GM04503 (cell line): ENCODE measurements at places on chromosomes 12 and 14.

- DNase-seq: no peak
Observed at GRCh38 chr14:85602345-85602744, 72.4 kb downstream of the FLRT2 start.

DNA sequence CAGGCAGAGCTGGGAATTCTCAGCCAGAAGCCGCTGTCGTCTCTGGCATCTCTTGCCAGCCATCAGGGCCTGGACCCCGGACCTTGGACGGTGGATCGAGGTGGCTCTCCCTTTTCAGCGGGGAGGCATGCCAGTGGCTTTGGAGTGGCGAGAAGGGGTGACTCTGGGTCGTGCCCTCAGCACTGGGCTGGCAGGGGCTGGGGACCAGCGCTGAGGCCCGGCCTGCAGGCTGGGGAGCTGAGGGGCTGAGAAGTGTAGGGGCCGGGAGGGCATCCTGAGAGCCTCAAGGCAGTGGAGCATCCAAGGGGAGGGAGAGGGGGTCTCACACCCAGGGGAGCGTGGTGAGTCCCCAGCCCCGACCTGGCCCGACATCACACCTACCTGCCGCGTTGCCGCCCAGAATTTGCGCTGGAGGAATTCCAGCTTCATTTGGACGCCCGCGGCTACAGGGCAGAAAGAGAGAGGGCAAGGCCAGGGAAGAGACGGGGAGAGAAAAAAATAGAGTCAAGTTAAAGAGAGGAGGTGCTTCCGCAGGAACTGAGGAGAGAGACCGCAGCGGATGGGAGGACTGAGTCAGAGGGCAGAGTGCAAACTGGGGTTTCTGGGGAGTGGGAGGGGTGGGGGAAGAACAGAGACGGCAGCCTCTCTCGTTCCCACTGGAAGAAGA lies 9.0 kb upstream of the LRTM2 start:
- DNase-seq: no peak

GRCh38 chr12:111412830-111413441 lies 7.2 kb downstream of the SH2B3 start:
- DNase-seq: no peak

DNA sequence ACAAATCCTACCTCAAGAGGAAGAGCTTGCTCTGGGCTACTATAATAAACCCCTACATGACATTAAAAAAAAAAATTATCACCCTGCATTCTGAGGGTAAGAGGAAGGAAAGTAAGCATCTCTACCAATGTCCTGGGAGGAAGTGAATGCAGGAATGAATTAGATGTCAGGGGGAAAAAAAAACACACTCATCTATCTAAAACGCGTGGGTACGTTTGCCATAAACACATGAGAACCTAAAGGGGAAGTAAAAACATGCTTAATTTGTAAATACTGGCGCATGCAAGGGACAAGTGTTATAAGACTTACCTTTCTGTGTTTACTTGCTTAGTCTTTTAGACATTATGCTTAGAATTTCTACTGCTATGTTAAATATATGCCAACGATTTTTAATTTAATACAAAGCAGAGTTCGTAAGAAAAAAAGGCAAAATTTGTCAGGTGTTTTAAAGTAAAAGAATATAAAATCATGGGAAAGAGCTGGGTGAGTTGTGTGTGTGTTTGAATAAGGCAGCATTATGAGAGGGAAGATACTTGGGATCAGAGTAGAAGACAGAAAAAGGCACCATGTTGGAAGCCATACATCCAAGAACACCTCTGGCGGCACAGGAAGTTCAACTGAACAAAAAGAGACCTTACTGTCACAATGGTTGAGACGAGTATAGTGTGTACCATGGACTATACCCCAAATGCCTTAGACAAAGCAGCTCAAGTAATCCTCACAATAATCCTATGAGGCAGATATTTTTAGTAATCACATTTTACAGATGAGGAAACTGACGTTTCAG lies 1.5 kb downstream of the TMED8 start:
- DNase-seq: no peak

DNA sequence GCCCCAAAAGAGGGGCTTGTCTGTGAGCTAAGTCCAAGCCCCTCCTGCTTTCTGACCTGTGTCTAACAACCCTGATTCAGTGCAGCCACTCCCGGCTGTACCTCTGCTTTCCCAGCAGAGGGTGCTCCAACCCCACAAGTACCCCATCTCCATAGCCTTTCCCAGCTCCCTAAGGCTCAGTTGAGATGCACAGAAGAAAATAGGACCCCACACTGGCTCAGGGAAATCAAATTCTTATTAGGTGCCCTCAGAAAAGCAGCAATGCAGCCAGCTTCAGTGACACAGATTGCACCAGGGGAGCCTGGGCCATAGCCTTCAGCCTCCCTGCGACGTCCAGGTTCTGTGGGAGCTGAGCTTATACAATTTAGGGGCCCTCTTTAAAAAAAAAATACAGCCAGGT lies 49.9 kb downstream of the LRRC74A start:
- DNase-seq: no peak

DNA sequence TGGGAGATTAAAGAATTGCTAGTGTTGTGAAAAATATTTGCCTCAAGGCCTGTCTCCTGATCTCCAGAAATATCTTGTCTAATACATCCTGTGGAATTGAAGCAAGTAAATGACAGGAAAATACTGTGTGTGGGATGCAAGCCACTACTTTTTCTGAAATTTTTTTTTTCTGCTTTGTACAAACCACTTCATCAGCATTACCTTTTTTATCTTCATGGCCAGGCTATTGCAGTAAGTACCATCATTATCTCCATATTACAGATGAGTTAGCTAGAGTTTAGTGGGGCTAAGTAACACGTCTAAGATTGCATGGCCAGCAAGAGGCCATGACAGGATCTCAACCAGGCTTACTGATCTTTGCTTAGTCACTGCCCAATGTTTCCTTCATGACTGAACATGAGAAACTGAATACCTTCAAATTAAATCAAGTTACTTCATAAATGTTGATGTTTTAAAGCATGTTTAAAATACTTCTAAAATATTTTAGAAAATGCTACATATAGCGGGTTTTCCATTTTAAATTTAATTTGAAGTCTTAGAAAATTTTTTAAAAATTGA lies 273.7 kb downstream of the SLC6A15 start:
- no peak for DNase-seq

- no peak for DNase-seq
Observed at GRCh38 chr12:11677752-11678151, 28.3 kb downstream of the ETV6 start.

DNA sequence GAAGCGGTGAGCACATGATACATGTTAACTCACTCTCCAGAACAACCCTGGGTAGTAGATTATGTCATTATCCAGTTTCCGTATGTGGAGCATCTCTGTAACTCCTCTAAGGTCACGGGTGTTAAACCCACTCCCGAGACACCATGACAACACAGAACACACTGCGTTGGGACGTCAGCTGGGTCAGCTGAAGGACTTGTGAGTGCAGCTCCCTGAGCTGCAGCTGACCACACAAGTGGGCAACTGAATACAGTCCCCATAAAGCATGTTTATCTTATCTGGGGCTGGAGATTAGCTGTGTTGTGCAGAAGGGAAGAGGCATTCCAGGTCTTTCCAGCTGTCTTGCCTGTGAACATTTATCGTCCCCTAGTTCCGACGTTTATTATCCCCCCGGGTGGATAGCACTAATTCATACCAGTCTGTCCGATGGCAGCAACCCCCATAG lies 211.5 kb downstream of the CHST11 start:
- no peak for DNase-seq

GRCh38 chr14:50312734-50313054 lies 570 bp downstream of the DMAC2L start:
- DNase-seq: no peak

DNA sequence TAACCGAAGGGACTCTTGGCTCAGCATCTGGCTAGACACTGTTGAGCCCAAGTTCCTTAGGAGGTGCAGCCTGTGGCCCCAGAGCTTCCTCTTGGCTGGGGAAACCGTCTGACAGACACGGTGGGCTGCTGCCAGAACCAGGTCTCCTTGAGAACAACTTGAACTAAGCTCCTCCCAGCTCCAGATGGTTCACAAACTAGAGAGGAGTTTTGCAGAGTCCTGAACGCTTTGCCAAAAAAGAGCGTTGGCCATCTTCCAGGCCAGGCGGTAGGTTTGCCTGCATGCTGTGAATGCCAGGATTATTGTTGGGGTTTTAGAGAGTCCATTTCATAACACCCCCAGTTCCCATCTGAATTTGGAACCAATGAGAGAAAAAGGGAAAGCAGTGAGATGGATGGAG lies 399.8 kb downstream of the RGS6 start:
- no peak for DNase-seq

DNA sequence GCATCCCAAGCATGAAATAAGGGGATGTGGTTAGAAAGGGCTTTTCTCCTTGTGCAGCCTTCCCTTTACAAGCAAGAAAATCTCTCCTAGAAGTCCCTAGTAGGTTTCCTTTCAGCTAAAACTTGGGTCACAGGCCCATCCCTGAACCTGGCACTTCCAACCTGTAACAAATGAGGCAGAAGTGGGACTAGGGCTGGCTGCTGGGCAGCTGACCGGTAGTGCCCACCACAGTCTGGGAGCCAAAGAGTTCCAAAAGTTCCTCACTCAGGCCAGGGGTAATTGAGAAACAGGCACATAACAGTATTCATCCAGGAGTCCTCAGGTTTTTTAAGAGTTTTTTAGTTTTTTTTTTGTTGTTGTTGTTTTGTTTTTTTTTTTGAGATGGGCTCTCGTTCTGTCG lies 23.8 kb downstream of the MANSC1 start:
- no peak for DNase-seq

DNA sequence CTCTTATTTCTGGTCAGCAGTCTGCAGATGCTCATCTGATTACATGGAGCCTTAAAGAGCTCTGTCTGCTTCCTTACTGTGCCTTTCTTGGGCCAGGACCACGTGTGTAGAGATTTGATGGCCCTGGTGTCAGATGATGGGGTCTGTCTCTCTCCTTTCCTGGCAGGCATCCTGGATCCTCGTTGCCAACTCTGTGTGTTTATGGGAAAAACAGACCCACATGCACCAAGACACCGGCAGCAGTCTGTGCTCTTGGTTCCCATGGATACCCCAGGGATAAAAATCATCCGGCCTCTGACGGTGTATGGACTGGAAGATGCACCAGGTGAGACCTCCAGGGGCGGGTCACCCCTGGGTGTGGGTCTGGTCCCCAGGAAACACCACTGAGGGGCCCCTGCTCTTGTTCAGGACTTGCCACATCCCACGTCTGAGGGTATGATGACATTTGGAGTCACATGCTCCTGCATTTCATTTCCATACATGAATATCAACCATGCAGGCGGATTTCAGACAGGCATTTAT lies 18.5 kb upstream of the ALDH2 start:
- DNase-seq: no peak

GRCh38 chr14:59919570-59920377 lies at the start of gene LRRC9:
Gene LRRC9, plus strand, starts transcription at chr14:59920144.
- no peak for DNase-seq

GRCh38 chr12:46779879-46780278 lies 45.9 kb downstream of the SLC38A4 start:
- no peak for DNase-seq

DNA sequence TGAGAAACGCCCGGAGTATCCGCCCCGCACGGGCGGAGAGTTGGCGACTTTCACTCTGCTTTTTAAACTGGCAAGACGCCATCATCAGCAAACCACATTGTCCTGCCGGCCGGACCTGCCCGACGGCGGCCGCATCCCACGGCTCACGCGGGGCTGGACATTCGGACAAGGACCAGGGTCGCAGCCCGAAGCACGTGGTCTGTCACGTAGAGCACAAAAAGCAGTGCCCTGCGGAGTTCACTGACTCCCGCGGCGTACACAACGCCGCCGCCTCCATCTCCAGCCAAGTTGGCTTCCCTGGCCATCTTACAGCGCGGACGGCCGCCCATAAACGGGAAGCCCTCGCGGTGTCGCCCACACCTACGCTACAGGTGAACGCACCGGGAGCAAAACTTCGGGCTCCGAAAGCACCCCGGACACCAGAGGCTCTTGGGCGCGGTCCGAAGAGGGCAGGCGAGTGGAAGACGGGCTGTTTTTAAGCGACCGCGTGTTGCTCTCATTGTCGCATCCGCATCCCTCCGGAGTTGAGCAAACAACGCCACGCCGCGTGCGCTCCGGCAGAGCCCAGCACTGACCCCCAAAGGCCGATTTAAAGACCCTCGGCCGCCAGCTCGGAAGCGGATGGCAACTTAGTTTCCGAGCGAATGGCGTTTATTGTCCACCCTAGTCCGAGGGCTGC lies 966 bp downstream of the SINHCAF start:
- no peak for DNase-seq

DNA sequence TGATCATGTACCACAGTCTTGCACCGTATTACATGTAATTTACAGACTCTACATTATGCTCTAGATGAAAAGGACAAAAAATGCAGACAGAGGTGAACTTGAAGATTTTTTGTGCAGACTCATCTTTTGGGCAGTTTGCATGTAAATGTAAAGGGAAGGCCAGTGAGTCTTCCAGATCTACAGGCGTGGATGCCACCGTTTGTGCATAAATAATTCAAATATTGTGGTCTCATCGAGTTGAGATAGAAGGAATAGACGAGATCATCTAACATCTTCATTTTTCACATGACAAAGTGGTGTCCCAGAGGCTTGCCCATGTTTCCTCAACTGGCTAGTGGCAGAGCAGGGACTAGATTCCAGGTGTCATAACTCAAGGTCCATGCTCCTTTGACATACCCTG lies 125.2 kb downstream of the ALX1 start:
- no peak for DNase-seq

- DNase-seq: no peak
Observed at GRCh38 chr12:77946541-77947061, 115.9 kb downstream of the NAV3 start.

DNA sequence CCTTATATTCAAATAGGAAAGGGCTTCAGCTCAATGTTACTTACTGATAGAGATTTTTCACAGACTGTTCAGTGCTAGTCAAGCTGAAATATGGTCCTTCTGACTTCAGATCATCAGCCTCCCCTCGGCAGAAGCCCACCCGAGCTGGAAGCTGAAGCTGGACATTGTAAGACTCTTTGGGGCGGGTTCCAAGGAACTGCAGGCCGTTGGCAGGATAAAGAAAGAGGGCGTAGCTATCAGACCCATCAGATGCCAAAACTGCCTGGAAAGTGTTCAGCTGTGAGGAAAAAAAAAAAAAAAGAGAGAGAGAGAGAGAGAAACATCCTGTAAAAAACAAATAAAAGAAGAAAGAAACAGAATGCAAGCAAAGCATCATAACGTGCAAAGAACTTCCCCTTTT lies 8.8 kb downstream of the NID2 start:
- no peak for DNase-seq

GRCh38 chr14:56753396-56753795 lies 56.9 kb downstream of the OTX2 start:
- DNase-seq: no peak

GRCh38 chr12:93243689-93244513 lies 133.8 kb upstream of the NUDT4 start:
- peak; percentile 60 for DNase-seq

GRCh38 chr12:72574138-72574537 lies 302.0 kb downstream of the TRHDE start:
- DNase-seq: no peak

GRCh38 chr12:80988986-80989385 lies 51.3 kb upstream of the LIN7A start:
- no peak for DNase-seq

- DNase-seq: no peak
Observed at GRCh38 chr14:33938131-33938949, 12.5 kb downstream of the EGLN3 start.
